NCI-H2029 (cell line): ENCODE measurements at places on chromosomes 7 and 10.

DNA sequence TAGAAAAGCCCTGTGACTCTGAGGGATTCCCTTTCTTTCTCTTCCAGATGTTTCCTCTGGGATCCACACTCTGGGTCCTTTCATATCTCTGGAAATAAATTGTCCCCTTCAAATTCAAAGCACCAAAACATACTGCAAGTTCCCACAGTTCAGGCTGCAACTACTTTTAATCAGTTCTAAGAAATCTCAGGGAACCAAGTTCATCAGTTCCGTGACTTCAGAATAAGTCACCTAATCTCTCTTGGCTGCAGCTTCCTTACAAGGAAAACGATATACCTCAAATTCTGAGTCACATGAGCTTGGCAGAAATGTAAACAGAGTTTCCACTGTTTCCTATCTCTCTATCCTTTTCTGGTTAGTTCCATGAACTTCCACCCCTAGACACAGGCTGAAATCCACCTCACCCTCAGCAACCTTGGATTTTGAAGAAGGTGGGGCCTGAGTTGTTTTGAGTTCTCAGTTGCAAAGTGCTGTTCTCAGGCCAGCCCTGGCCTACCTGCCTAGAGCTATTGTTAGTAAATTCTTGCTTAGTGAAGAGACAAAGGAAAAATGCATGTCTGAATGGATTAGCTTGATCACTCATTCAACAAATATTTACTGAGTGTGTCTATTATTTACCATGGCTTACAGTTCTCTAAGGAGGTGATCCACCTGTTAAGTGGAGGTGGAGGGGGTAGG is 59.3 kb upstream of the IL6 start:
- peak; percentile 29 for DNase-seq

- no peak for DNase-seq
Measured at GRCh38 chr10:79357180-79357579, 9.9 kb downstream of the PPIF start.

- DNase-seq: no peak
Measured at GRCh38 chr10:52198540-52198939, 115.5 kb upstream of the DKK1 start.

- no peak for DNase-seq
Measured at GRCh38 chr7:20140291-20141001, 76.7 kb downstream of the MACC1 start.

DNA sequence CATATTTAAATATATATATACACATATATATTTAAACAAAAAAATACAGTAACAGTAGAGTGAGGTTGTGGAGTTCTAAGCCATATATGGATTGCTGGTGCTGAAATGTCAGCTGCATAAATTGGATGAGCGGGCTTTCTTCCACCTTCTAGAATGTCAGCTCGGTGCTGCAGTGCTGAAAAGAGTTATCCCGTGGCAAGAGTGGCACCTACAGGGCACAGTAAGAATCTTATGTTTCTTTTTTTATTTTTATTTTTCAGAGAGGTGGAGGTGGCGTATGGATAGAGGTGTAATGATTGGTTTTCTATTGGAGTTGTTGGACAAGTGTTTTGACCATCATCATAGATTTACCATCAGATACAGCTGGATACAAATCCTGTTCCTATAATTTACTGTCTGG is 86.2 kb upstream of the DYNC1I1 start:
- no peak for DNase-seq

DNA sequence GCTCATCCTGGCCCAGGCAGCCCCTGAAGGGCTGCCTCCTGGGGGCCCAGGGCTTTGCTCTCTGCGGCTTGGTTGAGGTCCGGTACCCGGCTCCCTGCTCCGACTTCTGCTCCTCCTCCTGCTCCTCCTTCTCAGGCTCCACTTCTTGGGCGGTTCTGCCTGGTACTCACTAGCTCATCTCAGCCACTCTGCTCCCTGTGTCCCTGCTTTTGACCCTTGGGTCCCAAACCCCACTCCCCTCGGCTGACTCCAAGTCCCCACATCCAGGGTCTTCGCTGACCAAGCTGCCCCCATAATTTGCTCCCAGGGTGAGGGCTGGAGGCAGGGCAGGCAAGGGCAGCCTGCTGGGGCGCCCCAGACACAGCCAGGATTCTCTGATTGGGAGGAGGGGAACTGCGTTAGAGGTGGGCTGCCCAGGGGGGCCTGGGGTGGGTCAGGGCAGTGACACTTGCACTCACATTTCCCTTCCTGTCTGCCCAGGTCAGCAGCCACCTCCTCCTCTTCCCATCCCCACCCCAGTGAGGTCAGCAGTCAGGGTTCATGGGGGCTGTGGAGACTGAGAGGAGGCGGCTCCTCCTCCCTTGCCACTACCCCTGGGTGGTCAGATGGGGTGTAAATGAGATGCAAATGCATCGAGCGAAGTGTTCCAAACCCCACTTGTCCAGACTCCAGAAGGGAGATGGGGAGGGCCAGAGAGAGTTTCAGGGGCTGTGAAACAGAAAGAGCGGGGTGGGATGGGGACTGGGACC is 2.2 kb downstream of the SMARCD3 start:
- DNase-seq: no peak

DNA sequence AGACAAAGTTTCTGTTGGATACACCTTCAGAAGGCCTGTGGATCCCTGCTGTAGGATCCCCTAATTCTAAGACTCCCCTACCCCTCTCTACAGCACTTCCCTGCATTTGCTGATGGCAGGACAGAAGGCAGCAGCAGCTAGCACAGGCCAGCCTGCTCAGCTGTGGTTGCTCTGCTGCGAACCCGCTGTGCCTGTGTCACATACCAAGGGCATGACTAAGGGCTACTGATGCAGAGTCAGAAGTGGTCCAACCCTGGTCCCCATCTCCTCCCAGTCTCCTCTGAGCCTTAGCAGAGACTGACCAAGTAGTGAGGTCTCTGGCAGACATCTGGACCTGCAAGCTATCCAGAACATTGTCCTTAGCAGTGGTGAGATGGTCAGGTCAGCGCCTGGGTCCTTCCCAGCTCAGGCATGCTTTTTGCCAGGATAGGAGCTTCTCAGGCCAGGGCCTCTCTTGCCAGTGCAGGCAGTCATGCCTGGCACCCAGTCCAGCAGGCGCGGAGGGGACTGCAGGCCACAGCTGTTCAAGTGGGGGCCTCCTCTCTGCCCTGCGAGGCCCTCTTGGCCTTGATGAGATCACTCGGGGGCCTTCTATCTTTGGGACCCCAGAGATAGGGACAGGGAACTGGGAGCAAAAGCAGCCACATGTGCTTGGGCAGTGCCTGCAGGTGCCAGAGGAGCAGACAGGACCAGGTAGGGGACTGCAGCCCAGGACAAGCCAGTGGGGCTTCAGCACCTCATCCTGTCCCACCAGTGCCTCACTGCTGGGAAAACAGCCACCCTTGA is 146.4 kb downstream of the ZNF248 start:
- DNase-seq: no peak

- DNase-seq: no peak
Measured at GRCh38 chr10:43980715-43981114, 332.0 kb upstream of the ZNF32 start.

DNA sequence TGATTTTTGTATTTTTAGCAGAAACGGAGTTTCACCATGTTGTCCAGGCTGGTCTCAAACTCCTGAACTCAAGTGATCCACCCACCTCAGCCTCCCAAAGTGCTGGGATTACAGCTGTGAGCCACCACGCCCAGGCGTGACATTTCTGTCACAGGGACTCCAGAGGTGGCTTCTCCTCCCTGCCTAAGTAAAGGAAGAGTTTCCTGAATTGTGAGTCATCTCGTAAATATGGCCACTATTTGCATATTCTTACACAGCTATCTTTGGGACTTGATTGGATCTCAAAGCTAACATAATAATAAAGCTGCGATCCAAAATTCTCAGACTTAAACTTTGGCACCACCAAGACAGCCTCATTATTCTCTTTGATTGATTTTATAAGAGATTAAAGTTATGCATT is 50.1 kb downstream of the ADARB2 start:
- no peak for DNase-seq

GRCh38 chr7:129840757-129841156 is 112.0 kb downstream of the UBE2H start:
- no peak for DNase-seq

DNA sequence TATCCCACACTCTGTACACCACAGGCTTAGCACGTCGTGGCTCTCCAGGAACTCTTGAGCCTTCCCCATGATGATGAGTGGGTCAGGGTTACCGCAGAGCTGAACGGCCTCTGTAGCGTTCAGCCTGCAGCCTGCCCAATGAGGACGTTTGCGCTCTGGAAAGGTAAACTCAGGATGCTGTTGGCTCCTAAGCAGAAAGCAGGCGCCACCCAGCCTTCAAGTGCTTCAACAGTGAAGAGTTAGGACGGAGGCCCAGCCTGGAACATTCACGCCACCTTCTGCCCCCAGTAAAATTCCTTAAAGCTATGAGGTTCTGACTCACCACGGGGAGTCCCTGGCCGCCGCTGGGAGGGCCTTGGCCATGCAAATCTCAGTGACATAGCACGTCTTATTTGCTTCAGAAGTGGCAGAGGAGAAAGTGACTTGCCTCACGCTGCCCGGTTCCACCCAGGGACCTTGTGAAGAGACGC is 161.5 kb upstream of the SH2B2 start:
- DNase-seq: peak; percentile 86

DNA sequence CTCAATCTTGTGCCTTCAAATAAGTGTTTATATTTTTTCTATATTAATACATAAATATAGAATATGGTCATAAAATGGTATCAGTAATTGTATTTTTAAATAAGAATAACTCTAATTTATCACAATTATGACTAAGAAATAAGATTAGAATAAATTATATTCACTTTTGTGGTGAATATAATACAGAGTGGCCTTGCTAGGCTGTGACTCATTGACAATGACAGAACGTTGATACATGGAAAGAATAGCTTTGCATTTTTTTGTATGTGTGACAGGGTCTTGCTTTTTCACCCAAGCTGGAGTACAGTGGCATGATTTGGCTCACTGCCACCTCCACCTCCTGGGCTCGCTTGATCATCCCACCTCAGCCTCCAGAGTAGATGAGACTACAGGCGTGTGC is 47.8 kb upstream of the PCLO start:
- DNase-seq: no peak

GRCh38 chr10:17195083-17195482 is 6.4 kb downstream of the TRDMT1 start:
- no peak for DNase-seq

- no peak for DNase-seq
Measured at GRCh38 chr10:70689661-70690060, 17.4 kb downstream of the ADAMTS14 start.

- DNase-seq: no peak
Measured at GRCh38 chr10:92757066-92757710, 67.4 kb downstream of the HHEX start.

- no peak for DNase-seq
Measured at GRCh38 chr7:220151-220841, 27.9 kb downstream of the FAM20C start.

GRCh38 chr10:3516234-3516922 is 268.6 kb downstream of the KLF6 start:
- DNase-seq: no peak

GRCh38 chr10:70193391-70193844 is 23.1 kb upstream of the SAR1A start:
- no peak for DNase-seq

DNA sequence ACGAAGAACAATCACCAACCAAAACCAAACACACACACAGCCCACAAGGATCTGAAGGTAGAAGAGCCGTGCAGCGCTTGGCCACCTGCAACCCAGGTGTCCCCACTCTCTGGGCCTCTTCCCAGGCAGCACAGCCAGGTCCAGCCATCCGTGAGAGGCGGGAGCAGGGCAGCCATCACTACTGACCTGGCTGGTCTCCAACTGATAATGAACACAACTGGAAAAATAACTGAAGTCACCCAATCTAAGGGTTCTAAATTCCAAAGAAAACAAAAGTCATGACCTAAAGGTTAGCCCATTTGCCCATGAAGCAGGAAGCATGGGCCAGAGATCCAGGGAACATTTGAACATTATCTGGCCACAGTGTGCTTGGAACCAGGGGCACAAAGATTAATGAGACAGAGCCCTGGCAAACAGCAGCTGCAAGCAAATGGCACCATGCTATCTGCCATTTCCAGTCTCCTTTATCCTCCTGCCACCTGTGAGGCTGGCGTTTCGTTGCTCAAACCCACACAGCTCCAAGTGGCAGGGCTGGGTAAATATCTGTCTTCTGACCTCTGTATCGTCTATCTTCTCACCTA is 207.9 kb downstream of the TNS3 start:
- DNase-seq: peak; percentile 62

- DNase-seq: peak; percentile 18
Measured at GRCh38 chr7:135914346-135914745, 62.8 kb downstream of the MTPN start.

DNA sequence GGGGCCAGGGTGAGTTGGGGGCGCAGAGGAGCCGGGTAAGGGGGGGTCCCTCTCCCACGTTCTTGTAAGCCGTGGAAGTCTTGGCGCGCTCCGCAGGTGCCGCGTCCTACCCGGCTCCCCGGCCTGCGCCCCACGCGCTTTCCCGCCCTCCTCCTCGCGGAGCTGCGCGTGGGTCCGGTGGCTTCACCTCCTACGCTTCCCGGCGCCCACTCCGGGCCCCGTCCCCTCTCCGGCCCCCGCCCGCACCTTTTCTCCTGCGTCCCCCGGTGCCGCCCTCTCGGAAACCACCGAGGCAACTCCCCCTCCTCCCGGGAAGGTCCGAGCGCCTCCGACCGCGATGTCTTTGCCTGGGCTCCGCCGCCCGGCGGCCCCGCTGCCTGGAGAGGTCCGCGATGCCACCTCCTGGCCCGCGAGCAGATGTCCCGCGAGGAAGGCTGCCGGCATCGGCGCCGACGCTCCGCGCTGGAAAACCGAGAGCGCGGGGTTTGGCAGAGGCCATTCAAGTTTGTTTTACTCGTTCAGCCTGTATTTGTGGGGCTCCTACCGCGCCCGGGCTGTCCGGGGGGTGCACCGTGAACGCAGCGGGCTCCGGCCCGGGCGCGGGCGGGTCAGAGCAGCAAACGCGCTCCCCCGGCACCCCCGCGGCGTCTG is 2.4 kb upstream of the NKX6-2 start:
- DNase-seq: no peak

- DNase-seq: no peak
Measured at GRCh38 chr7:90766814-90767564, 170.9 kb downstream of the CDK14 start.

GRCh38 chr10:15585303-15585715 is 134.4 kb downstream of the ITGA8 start:
- no peak for DNase-seq

DNA sequence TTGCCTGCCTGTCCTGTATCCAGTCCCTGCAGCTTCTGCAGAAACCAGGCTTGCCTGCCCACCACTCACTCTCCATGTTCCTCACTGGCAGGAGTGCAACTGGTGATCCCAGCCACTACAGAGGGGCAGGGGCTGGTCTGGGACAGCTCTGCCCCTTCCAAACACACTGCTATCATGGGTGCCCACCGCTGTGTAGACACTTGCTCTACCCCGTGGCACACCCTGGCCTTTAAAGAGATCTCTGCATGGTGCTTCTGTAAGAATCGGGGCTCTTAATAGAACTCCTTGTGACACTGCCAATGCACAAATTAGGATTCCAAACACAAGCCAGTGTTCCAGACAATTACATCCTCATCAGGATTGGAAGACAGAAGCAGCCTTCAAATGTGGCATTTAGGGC is 41.7 kb downstream of the C10orf90 start:
- DNase-seq: no peak

DNA sequence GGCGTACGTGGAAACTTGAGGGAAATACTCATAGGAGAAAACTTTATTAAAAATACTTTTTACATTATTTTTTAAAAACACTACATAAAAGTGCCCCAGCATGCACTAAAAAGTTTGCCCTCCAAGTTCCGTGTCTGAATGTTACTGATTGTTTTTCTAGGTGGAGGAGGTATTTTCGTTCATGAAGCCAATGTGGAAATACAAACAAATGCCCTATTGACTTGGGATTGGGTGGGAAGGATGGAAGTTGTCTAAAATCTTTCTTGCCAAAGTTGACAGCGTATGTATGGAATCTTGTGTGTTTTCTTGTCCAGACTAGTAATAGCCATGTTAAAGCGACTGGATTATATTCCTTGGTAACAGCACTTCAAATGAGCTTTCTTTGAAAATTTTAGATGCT is 1.2 kb downstream of the PROSER2 start:
- DNase-seq: no peak
